ENCODE measurements at places on chromosomes 5 and 9. TPM values are rescaled to one million over a fixed set of nuclear protein-coding genes. Genes with fewer than 3 reads are reported as not detected.
A peak's percentile ranks its signal among the peaks of the same experiment; 100 is the strongest.

GRCh38 chr5:127673117-127673800 lies 24.4 kb downstream of the CTXN3 start:
- peaks cover 5% of the 10 kb centered on the region for H3K4me1 ChIP-seq
- H3K27me3 ChIP-seq: peaks cover 2% of the 10 kb centered on the region
- no peak overlapping the region for H3K4me3 ChIP-seq
- DNase-seq: no peak
- no peak overlapping the region for H3K27ac ChIP-seq
- no peaks in the 10 kb centered on the region for H3K36me3 ChIP-seq

DNA sequence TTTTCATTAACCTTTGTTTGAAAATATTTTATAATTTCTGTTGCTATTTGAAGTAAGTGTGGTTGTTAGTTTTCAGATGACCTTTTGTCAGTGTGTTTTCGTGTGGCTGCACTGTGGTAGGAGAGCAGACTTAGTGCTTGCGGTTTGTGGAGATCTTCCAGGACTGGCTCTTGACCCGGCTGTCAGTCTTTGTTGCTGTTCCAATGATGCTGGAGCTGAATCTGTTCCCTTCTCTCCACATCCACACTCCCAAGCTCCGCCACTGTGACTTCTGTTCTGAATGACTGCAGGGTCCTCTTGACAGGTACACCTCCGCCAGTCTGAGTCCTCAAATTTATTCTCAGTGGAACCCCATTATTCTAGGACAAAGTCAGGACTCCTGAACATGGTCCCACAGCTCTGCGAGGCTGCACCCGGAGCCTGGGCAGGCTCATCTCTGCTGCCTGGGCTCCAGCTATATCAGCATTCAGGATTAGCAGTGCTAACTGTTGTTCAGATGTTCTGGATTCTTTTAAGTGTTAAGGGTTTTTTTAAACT lies 126.0 kb downstream of the WNK2 start:
- DNase-seq: peak; percentile 54
- H3K4me1 ChIP-seq: peaks cover 9% of the 10 kb centered on the region
- peaks cover 15% of the 10 kb centered on the region for H3K27me3 ChIP-seq
- H3K27ac ChIP-seq: no peak overlapping the region
- no peaks in the 10 kb centered on the region for H3K36me3 ChIP-seq

DNA sequence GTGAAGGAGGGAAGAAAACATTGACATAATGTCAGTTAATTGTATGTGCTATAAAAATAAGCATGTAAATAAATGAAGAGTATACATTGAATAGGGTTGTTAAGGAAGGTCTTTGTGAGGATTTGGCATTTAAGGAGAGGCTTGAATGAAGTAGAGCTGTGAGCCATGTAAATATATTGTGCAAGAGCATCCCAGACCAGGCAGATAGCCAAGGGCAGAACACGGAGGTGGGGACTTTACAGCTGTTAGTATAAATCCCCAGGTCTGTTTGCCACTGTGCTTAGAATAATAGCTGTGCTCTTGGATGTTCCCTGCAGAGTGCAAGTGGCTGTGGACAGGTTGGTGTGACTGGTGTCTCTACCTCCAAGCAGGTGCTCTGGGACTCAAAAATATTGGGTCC lies 211.7 kb downstream of the LRRC70 start:
- no peaks in the 10 kb centered on the region for H3K4me1 ChIP-seq
- no peaks in the 10 kb centered on the region for H3K36me3 ChIP-seq
- DNase-seq: no peak
- peaks cover 13% of the 10 kb centered on the region for H3K27me3 ChIP-seq
- H3K27ac ChIP-seq: no peak overlapping the region

DNA sequence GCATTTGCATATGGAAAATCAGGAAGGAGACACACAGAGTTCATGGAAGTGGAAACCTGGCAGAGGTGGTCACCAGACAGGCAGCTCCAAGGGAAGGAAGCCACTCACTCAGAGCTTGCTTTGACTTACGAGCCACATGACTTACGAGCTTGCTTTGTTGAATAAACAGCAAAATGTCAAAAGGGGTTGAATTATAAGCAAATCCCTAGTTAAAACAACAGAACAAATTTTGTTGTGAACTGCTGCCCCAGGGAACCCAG lies 164.3 kb downstream of the SYK start:
- H3K4me1 ChIP-seq: peaks cover 74% of the 10 kb centered on the region
- no peak for DNase-seq
- no peak overlapping the region for H3K4me3 ChIP-seq
- H3K27ac ChIP-seq: peak overlapping the region; percentile 85
- no peaks in the 10 kb centered on the region for H3K36me3 ChIP-seq

GRCh38 chr9:100597236-100597635 lies 19.4 kb downstream of the CAVIN4 start:
- H3K27me3 ChIP-seq: peaks cover 15% of the 10 kb centered on the region
- no peak for DNase-seq
- no peak overlapping the region for H3K27ac ChIP-seq

DNA sequence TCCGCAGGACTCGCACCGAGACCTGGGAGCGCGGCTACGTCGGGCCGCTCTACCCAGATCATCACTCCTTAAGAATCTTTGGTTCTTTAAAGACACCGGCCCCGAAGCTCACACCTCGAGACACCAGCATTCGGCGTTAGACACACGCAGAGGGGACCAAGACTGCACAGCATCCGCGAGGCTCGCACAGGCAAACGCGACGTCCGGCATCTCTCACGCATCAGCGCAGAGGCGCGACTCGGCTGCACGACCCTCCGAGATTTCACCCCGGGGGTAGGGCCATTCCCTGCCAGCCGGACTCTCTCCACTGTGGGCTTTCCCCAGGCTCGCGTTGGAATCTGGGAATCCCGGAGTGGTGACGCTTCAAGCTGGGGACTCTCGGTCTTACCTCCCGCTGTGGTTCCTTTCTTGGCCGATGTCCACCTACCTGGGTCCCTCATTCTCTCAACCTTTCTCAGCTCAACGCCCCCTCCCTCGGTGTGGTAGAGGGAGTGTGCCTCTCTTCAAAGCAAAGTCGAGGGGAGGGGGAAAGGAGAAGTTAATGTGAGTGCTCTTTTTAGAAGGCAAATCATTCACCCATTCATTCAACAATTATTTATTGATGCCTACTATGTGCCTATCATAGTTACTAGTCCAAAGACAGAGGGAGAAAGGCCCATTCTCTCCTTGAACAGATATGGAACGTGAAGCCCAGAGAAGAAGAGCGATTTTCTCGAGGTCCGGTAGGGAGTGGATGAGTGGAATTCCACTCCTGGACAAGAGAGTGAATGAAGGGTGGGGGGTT lies 1.3 kb upstream of the HAND1 start:
- peak overlapping the region; percentile 29 for H3K4me3 ChIP-seq
- no peak for DNase-seq
- H3K27me3 ChIP-seq: peaks cover 88% of the 10 kb centered on the region
- no peak overlapping the region for H3K27ac ChIP-seq
- H3K4me1 ChIP-seq: peaks cover 49% of the 10 kb centered on the region
- H3K36me3 ChIP-seq: no peaks in the 10 kb centered on the region

DNA sequence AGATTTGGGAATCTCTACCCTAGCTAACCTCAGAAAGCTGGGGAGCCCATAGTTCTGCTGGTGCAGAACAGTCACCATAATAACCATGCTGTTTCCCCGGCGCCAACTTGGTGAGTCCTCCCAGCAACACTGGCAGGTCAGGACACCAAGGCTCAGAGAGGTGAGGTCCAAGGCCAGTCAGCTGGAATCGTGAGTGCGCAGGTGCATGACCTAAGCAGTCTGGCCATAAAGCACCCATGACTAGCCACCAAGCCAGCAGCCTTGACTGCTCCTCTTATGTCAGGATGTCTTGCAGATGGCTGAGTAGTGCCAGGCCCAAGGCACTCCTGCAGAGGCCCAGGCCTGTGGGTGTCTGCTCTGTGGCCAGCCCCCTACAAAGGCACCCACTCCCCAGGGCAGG lies 2.6 kb downstream of the RNF44 start:
- no peaks in the 10 kb centered on the region for H3K27me3 ChIP-seq
- peaks cover 5% of the 10 kb centered on the region for H3K36me3 ChIP-seq
- H3K4me1 ChIP-seq: peaks cover 42% of the 10 kb centered on the region
- H3K27ac ChIP-seq: peak overlapping the region; percentile 98
- peak overlapping the region; percentile 97 for H3K4me3 ChIP-seq
- no peak for DNase-seq

DNA sequence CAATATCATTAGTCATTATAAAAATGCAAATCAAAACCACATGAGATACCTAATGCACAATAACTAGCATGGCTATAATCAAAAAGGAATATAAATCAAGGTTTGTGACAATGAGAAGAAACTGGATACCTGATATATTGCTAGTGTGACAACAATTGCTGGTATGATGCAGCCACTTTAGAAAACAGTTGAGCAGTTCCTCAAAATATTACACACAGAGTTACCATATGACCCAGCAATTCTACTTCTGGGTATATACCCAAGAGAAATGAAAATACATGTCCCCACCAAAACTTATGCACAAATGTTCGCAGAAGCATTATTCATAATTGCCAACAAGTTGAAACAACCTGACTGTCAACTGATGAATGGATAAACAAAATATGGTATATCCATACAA lies 339.7 kb upstream of the POU5F2 start:
- no peak overlapping the region for H3K27ac ChIP-seq
- H3K4me1 ChIP-seq: no peaks in the 10 kb centered on the region
- no peaks in the 10 kb centered on the region for H3K27me3 ChIP-seq
- no peak for DNase-seq

GRCh38 chr5:176692839-176693476 lies 45.7 kb downstream of the TSPAN17 start:
- no peak overlapping the region for H3K27ac ChIP-seq
- no peaks in the 10 kb centered on the region for H3K36me3 ChIP-seq
- H3K27me3 ChIP-seq: peaks cover 76% of the 10 kb centered on the region
- no peak overlapping the region for H3K4me3 ChIP-seq
- no peaks in the 10 kb centered on the region for H3K4me1 ChIP-seq
- no peak for DNase-seq

- no peak for DNase-seq
- H3K36me3 ChIP-seq: peaks cover 4% of the 10 kb centered on the region
- peaks cover 5% of the 10 kb centered on the region for H3K4me1 ChIP-seq
- H3K27ac ChIP-seq: no peak overlapping the region
- no peak overlapping the region for H3K4me3 ChIP-seq
These were observed 148.9 kb downstream of the ARHGAP26 start for GRCh38 chr5:142918959-142919635.

- no peak for DNase-seq
- peaks cover 27% of the 10 kb centered on the region for H3K4me1 ChIP-seq
- no peak overlapping the region for H3K4me3 ChIP-seq
- H3K27ac ChIP-seq: no peak overlapping the region
- peaks cover 18% of the 10 kb centered on the region for H3K36me3 ChIP-seq
- H3K27me3 ChIP-seq: no peaks in the 10 kb centered on the region
These were observed 23.4 kb downstream of the TENT4A start for GRCh38 chr5:6736524-6737042.

DNA sequence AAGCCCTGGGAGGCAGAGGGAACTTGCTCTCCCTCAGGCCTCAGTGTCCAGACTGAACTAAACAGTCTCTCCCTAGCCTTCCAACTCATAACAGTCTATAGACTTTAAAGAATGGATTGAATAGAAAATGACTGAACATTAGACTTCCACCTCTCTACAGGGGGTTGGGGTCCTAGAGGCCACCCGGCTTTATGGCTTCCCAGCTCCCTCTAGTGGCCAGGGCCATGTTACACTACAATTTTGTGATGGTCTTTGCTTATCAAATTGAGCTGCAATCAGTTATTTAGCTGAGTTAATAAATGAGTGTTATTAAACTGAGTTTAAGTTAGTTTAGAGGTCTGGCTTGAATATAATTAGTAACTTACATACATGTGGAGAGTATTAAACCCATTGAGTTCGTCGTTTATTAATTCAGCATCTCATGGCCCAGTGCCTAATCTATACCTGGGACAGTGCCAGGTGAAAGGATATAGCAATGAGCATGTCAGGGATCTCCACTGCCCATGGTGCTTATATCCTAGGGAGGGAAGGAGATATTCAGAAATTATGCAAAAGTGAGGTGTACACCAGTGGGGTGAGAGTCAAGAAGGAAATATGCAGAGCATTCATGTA lies 105.2 kb downstream of the SH3TC2 start:
- H3K27me3 ChIP-seq: no peaks in the 10 kb centered on the region
- no peak overlapping the region for H3K4me3 ChIP-seq
- H3K4me1 ChIP-seq: peaks cover 13% of the 10 kb centered on the region
- no peak for DNase-seq
- no peak overlapping the region for H3K27ac ChIP-seq
- H3K36me3 ChIP-seq: peaks cover 2% of the 10 kb centered on the region

DNA sequence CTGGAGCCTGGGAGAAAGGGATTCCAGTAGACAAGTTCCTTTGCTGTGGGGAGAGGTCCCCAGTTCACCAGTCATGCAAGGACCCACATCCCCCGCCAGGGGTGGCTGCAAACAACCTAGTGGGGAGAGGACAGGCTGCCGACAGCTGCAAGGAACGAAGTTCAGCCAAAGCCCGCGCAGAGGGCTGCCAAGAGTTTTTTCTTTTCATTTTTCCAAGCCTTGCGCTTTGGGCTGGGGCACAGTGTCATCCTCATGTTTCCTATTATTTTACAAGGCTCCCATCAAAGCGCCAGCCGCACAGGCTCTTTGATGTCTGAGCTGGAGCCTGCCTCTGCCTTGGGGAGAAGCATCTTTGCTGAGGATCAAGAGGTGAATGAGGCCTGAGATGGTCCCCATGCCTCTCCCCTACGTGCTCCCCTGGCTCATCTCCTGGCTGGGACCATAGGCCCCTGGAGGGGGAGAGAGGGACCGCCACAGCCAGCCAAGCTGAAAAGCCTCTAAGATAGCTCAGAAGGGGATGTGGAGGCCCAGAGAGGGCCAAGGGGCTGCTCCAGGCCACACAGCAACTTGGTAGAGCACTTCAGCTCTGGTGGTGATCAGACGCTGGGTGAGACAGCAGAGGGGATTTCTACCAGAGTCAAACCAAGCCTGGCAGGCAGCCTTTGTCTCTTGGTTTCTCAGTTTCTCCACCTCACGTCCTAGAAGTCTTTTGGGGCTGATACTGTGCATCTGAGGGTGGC lies 50.4 kb upstream of the SYNPO start:
- DNase-seq: no peak
- H3K36me3 ChIP-seq: no peaks in the 10 kb centered on the region
- peaks cover 37% of the 10 kb centered on the region for H3K4me1 ChIP-seq
- no peaks in the 10 kb centered on the region for H3K27me3 ChIP-seq
- H3K27ac ChIP-seq: no peak overlapping the region

DNA sequence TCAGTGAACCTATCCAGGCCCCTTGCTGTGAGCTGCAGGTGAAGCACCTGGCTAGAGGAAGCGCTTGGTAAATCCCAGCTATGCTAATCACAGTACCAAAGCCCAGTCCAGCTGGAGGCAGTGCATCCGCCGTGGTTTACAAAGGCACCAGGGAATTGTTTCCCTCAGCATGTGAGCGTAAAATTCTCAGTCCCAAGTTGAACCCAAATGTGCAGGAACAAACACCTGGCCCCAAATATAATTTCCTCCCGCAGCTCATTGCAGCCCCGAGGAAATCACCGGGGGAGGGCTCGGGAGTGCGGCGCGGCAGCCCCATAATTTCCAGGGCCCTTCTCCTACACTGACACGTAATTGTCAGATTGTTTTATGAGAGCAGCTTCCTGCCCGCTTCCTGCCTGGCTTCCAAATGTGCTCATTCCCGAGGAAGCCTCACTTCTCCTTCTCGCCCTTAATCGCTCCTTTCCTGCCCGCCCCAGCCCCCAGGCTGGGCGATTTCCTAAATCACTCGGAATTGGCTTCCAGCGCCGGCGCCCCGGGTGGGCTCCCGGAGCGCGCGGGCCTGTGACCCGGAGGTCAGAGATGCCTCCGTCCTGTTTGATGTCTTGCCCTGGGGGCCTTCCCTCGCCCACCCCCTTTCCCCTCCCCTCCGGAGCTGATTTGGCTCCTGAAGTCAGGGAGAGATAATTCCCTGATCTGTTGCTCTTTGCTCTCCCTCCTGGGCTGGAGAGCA lies 134.4 kb downstream of the FGF1 start:
- no peaks in the 10 kb centered on the region for H3K36me3 ChIP-seq
- no peak overlapping the region for H3K27ac ChIP-seq
- peak overlapping the region; percentile 66 for H3K4me3 ChIP-seq
- peaks cover 8% of the 10 kb centered on the region for H3K27me3 ChIP-seq
- no peak for DNase-seq

The IL9 gene
- total RNA-seq: not detected

The STOML2 gene
- 100 TPM for total RNA-seq

The TNFSF8 gene
- not detected for total RNA-seq

The RPL7A gene
- 1,770 TPM for total RNA-seq
